Activated CD4-positive, alpha-beta T cell treated with anti-CD3 and anti-CD28 coated beads, Interleukin-2, amount 10 ng/mL, durations not matched to agents 7 days and 5 days (primary cell): ENCODE measurements at places on chromosomes 6 and 20. TPM values are rescaled to one million over a fixed set of nuclear protein-coding genes. Genes with fewer than 3 reads are reported as not detected.

DNA sequence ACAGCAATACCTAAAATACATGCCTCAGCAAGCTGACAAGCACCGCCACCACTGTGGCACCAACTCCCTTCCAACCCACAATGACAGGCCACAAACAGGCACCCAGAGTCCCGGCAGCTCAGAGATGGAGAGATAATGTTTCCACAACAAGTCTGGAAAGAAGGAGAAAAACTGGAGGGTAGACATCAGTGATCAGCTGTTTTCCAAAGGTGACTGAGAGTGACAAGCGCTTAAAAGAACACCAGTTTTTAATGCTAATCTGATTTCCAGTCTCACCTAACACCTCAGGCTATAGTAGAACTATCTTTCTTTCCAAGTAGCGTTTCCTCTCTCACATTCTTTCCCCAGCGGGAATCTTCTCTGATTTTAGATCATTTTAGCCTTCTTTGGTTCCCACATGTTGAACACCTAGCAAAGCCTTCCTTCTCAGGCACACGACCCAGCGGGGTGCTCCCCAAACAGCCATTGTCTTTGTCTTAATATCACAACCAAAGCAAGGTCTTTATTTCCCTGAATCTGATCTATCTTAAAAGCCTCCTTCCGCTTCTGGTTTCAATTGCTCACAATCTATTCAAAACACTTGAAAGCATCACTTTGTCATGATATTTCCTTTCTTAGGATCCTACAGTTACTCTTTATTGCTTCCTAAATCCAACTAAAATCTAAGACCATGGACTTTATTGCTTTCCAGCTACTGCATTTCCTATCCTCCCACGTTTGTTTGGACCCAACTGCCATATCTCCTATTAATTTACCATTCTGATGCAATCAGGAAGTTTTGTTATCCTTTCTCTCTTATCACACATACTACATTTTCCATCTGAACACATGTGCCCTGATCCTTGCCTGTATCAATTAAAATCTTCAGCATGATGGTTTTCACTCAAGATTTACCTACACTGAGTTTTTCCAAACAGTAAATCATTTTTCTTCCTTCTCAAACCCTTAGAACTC lies 282.7 kb downstream of the ADGB start:
- no peak for DNase-seq

DNA sequence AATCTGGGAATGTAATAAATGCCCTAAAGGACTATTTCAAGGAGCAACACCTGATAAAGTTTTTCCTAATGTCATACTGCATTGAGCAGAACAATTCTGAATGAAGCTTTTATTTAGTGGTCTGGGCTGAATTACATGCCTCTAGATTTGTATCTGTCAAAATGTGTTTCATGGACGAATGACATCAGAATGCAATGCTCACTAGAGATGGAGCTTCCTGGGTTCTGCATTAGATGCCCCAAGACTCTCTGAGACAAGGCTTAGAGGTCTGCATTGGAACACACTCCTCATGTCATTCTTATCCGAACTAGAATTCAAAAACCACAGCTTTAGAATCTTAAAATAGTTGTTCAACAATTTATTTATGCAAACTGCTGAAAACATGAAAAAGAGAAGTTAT lies 62.0 kb downstream of the SYNE1 start:
- DNase-seq, result no peak

- DNase-seq, result no peak
These were observed 56.9 kb upstream of the CTNNBL1 start for GRCh38 chr20:37636977-37637376.

Gene TFAP2C
- total RNA-seq, result not detected

Gene PRPF6
- total RNA-seq, result 67.1 TPM

DNA sequence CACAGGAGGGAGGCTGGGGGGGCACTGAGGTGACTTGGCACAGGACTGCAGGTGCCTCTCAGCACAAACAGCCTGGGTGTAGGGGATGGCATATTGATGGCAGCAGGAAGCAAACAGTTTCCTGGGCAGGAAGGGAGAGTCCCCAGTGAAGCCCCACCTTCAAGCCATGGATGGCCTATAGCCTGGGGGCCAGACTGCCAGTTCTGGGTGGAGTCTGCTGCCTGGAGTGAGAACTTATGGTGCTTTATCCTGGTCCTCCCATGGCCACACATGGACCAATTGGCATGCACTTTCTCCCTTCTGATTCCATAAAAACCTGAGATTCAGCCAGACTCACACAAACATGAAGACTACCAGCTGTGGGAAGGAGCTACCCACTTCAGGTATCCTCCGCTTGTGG lies 115.2 kb upstream of the NRN1 start:
- DNase-seq, result no peak

Gene TUBE1
- 14.9 TPM for total RNA-seq

Gene MATN4
- total RNA-seq, result 0.25 TPM

DNA sequence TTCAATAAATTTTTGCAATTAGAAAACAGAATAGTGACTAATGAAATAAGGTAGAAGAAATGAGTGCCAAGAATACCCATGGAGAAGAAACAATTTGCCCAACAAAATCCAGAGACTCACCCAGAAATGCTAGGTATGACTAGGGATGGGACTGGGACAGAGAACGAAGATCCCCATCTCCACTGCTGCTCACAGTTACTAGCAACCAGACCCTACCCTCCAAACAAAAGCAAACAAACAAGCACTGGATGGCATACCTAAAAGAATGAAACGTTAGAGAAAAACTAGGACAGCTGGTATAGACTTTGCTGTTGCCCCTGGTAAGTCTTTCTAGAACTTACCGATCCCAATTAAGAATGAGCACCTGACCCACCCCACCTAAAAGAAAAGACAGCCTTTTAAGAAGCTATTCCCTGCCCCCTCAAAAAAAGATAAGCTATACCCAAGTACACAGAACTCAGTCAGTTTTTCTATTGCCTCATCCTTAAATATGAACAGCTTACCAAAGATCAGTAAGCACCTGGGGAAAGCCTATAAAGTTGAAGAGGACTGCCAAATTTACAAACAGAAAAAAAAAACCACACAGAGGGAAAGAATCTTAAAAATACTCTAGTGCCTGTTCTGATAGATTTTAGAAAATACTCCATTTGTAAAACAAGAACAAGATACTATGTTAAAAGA lies 31.7 kb downstream of the REPS1 start:
- DNase-seq, result no peak
